ENCODE measurements at places on chromosomes 2 and 18. TPM values are rescaled to one million over a fixed set of nuclear protein-coding genes. Genes with fewer than 3 reads are reported as not detected.
A peak's percentile ranks its signal among the peaks of the same experiment; 100 is the strongest.

Gene DPYSL5
- total RNA-seq: not detected

Gene B3GNT7
- total RNA-seq: 0.22 TPM

Gene NAPG
- total RNA-seq: 31.2 TPM

Gene IGFBP2
- 6.1 TPM for total RNA-seq

Gene ZC3H15
- total RNA-seq: 115 TPM

Gene SH3RF3
- total RNA-seq: 0.27 TPM

Gene KRTCAP3
- 9.1 TPM for total RNA-seq

Gene KCNK3
- not detected for total RNA-seq

DNA sequence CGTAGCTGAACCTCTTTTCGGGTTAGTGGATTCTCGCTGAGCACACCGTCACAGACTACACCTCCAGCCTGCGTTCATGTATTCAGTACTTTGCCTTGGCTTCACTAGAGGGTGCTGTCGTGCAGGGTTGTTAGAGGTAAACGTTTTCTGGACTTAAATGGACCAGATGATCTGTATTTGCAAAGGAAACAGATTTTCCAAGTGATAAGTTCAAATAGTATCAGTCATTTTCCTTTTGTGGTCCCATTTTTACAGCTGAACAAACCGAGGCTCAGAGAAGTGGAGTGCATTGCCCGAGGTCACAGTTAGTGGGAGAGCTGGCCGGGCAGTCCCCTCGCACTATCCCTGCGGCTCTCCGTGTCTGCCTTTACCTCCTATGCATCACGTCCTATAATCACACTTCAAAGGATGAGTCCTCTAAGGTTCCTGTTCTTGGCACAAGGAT lies 125.9 kb downstream of the MAP4K4 start:
- peak overlapping the region; percentile 68 for H3K4me3 ChIP-seq
- DNase-seq: peak; percentile 51
- peaks cover 42% of the 10 kb centered on the region for H3K4me1 ChIP-seq

DNA sequence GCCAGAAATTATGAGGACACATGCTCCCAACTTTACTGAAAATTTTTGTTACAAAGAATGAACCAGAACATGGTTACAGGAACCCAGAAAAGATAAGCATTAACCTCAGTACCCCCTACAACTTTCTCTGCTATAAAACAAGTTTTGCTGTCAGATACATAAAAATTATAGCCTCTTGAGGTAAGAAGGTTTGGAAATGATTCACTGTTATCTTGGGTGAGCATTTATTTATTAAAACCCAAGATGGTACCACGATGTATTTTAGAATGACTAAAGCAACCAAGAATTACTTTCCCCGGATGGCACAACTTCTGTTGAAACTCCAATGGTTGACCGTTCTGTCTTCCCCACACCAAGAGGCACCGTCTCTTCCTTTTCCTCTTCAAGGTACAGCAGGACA lies 72.9 kb downstream of the RBMS1 start:
- no peak for DNase-seq
- peak overlapping the region; percentile 5 for H3K4me3 ChIP-seq
- H3K27me3 ChIP-seq: no peaks in the 10 kb centered on the region

DNA sequence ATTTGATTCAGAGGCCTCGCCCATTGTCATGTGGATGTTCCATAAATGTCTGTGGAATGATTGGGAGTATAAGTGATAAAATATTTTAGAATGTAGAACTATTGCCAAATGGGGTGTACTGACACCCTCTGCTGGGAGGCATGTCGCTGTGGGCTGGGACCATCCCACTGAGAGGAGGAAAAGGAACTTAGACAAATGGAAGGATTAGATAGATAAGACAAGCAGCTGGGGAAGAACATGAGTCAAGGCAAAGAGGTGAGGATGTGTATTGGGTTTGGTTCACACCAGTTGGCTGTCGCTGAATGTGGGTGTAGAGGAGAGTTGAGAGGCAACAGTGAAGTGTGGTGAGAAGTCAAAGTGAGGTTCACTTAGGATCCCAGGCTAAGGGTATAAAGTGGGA lies 4.0 kb downstream of the C2orf74 start:
- H3K4me3 ChIP-seq: no peak overlapping the region
- no peak overlapping the region for H3K27ac ChIP-seq
- H3K27me3 ChIP-seq: no peaks in the 10 kb centered on the region
- H3K4me1 ChIP-seq: peaks cover 8% of the 10 kb centered on the region
- no peak for DNase-seq
- H3K36me3 ChIP-seq: peaks cover 17% of the 10 kb centered on the region

- DNase-seq: no peak
- peaks cover 21% of the 10 kb centered on the region for H3K4me1 ChIP-seq
- no peaks in the 10 kb centered on the region for H3K27me3 ChIP-seq
- peaks cover 6% of the 10 kb centered on the region for H3K36me3 ChIP-seq
- peak overlapping the region; percentile 99 for H3K27ac ChIP-seq
- peak overlapping the region; percentile 67 for H3K4me3 ChIP-seq
Observed at GRCh38 chr18:74950479-74950878, 258.5 kb downstream of the PTGR3 start.

- H3K27ac ChIP-seq: no peak overlapping the region
- H3K4me1 ChIP-seq: peaks cover 2% of the 10 kb centered on the region
- no peak overlapping the region for H3K4me3 ChIP-seq
- peaks cover 7% of the 10 kb centered on the region for H3K36me3 ChIP-seq
- DNase-seq: no peak
- H3K27me3 ChIP-seq: no peaks in the 10 kb centered on the region
Observed at GRCh38 chr2:46091961-46092667, 205.1 kb upstream of the EPAS1 start.

- H3K4me3 ChIP-seq: no peak overlapping the region
- no peak overlapping the region for H3K27ac ChIP-seq
- no peak for DNase-seq
- no peaks in the 10 kb centered on the region for H3K36me3 ChIP-seq
- H3K27me3 ChIP-seq: peaks cover 18% of the 10 kb centered on the region
- peaks cover 8% of the 10 kb centered on the region for H3K4me1 ChIP-seq
Observed at GRCh38 chr2:44001716-44002115, 5.9 kb upstream of the LRPPRC start.

- no peak overlapping the region for H3K4me3 ChIP-seq
- no peak overlapping the region for H3K27ac ChIP-seq
- no peaks in the 10 kb centered on the region for H3K4me1 ChIP-seq
- no peak for DNase-seq
- peaks cover 3% of the 10 kb centered on the region for H3K36me3 ChIP-seq
Observed at GRCh38 chr2:157692768-157693167, 64.1 kb upstream of the ACVR1C start.

DNA sequence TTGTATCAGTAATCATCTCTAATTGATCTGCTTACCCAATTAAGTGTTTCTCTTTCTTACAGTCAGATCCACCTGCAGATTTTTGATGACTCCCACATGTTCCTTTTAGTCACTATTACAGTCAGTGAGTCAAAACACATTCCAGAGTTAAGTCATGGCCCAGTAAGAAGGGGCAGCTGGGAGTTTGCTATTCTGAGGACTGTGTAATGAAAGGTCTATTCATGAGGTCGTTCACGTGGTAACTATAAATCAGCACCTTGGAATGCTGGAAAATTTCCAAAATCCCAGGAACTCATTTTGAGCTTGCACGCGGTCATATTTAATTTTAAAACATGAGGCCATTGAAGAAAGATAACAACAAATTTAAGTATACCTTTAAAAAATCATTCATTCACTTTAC lies 252.5 kb downstream of the XIRP2 start:
- no peak overlapping the region for H3K4me3 ChIP-seq
- H3K4me1 ChIP-seq: no peaks in the 10 kb centered on the region
- no peak overlapping the region for H3K27ac ChIP-seq
- H3K27me3 ChIP-seq: no peaks in the 10 kb centered on the region
- no peaks in the 10 kb centered on the region for H3K36me3 ChIP-seq
- DNase-seq: no peak

- H3K4me3 ChIP-seq: no peak overlapping the region
- H3K27me3 ChIP-seq: peaks cover 46% of the 10 kb centered on the region
- H3K36me3 ChIP-seq: peaks cover 2% of the 10 kb centered on the region
- no peak overlapping the region for H3K27ac ChIP-seq
- no peaks in the 10 kb centered on the region for H3K4me1 ChIP-seq
Observed at GRCh38 chr2:60510713-60511112, 42.7 kb downstream of the BCL11A start.

GRCh38 chr18:30623401-30624065 lies 419.0 kb downstream of the DSC3 start:
- H3K27me3 ChIP-seq: no peaks in the 10 kb centered on the region
- DNase-seq: no peak
- no peaks in the 10 kb centered on the region for H3K36me3 ChIP-seq

GRCh38 chr2:16077601-16078000 lies 137.3 kb downstream of the MYCN start:
- DNase-seq: no peak
- H3K27ac ChIP-seq: no peak overlapping the region
- no peaks in the 10 kb centered on the region for H3K4me1 ChIP-seq
- H3K27me3 ChIP-seq: peaks cover under 1% of the 10 kb centered on the region

DNA sequence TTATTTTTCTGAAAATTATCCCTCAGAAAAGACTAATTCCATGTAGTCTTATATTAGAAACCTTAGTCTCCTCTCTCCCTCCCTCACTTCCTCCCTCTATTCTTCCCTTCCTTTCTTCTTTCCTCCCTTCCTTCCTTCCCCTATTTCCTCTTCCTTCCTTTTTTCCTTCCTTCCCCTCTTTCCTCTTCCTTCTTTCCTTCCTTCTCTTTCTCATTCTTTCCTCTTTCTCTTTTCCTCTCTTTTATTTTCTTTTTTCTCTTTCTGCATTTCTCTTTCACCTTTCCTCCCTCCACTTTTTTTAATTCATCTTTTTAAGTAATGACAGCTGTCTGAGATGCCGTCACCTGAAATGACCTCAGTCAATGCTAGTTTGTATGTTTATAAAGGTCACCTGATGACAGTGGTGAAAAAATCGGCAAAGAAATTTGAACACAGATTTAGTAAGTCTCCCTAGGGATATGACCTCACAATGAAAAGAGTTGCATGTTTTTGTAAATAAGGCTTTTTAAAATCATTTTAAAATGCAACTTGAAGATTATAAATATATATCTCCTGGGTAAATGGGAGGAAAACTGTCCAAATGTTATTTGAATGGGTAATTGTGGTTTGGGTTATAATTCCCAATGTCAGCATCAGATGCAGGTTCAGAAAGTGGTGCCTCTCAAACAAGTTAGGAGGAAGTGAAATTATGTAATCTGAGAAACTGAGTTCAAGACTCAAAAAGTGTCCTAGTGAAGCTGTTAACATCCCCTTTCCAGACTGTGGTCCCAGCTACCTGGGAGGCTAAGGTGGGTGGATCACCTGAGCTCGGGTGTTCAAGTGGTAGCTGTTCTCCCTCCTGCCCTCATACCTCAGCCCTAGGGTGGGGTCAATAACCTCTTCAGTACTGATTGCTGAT lies 90.3 kb upstream of the ST3GAL5 start:
- peaks cover 23% of the 10 kb centered on the region for H3K27me3 ChIP-seq
- H3K4me3 ChIP-seq: no peak overlapping the region
- no peaks in the 10 kb centered on the region for H3K36me3 ChIP-seq
- H3K4me1 ChIP-seq: peaks cover 8% of the 10 kb centered on the region
- DNase-seq: no peak
- no peak overlapping the region for H3K27ac ChIP-seq

All from T-helper 17 cell (primary cell).